ENCODE measurements at places on chromosomes 7 and 10.

- no peak for DNase-seq
Measured at GRCh38 chr7:50863053-50863452, 80.4 kb upstream of the GRB10 start.

GRCh38 chr10:132929953-132930548 lies 12.3 kb downstream of the CFAP46 start:
- no peak for DNase-seq

- DNase-seq = no peak
Measured at GRCh38 chr7:148110097-148110868, 480.3 kb upstream of the C7orf33 start.

GRCh38 chr10:120996456-120997034 lies 145.4 kb downstream of the WDR11 start:
- DNase-seq = no peak

GRCh38 chr7:26208040-26208439 lies 6.5 kb downstream of the CBX3 start:
- DNase-seq = no peak

DNA sequence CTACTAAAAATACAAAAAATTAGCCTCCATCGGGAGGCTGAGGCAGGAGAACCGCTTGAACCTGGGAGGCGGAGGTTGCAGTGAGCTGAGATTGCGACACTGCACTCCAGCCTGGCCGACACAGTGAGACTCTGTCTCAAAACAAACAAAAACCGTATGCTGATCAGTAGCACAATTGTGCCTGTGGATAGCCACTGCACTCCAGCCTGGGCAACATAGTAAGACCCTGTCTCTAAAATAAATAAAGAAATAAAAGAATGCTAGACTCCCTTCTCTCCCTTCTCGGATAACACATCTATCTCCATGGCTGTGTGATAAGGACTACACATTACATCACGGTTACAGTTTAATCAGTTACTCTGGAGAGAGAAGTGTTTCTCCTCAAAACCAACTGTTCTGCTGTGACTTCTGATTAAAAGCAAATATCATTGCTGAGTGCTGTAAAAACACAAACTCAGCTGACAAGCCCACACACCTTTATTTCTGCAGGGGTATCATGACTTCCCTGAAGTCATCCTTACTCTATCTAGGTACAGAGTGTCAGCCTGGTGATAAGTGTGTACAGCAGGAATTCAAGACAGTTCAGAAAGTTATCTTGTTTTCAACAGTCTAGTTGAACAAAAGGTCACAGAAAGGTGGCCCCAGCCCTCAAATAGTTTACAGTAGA lies 5.3 kb upstream of the ARHGAP19 start:
- no peak for DNase-seq

GRCh38 chr7:82477733-82478515 lies 34.3 kb upstream of the CACNA2D1 start:
- DNase-seq = no peak

GRCh38 chr7:152522571-152523067 lies 86.8 kb upstream of the KMT2C start:
- DNase-seq = no peak

- DNase-seq = no peak
Measured at GRCh38 chr10:48273741-48274140, 755 bp downstream of the FRMPD2 start.

- no peak for DNase-seq
Measured at GRCh38 chr10:78301481-78301880, 267.8 kb downstream of the RPS24 start.

DNA sequence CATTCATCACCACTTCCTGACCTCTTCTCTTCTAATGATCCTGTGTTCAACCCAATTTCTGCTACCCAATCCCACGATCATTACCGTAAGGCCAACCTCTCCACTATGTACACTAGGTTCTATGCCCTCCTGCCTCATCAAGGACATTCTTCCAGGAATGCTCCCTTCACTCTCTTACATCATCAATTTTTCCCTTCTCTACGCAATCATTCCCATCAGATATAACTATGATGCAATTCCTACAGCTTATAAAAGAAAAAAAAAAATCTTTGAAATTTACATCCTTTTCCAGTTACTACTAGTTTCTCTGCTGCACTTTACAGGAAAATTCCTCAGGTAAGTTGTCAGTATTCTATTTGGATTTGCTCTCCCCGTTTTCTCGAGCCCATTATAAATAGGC lies 30.8 kb upstream of the GPR22 start:
- no peak for DNase-seq

- no peak for DNase-seq
Measured at GRCh38 chr7:16021851-16022250, 335.4 kb upstream of the MEOX2 start.

- no peak for DNase-seq
Measured at GRCh38 chr7:137990251-137990941, 11.5 kb downstream of the CREB3L2 start.

DNA sequence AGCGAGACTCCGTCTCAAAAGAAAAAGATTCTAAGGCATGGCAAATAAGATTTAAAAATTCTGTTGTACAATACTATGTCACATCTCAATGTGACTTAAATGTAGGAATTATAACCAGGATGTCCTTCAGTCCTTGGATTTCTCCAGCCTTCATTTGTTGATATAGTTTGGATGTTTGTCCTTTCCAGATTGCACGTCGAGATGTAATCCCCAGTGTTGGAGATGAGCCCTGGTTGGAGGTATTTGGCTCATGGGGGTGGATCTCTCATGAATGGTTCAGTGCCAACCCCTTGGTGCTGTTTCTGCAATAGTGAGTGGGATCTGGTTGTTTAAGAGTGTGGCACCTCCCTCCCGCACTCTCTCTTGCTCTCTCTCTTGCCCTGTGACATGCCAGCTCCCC lies 12.8 kb upstream of the ACHE start:
- DNase-seq = no peak

- DNase-seq = no peak
Measured at GRCh38 chr10:124185084-124185483, 91.7 kb upstream of the CHST15 start.

- DNase-seq = no peak
Measured at GRCh38 chr7:108109221-108109908, 20.8 kb downstream of the LAMB4 start.

DNA sequence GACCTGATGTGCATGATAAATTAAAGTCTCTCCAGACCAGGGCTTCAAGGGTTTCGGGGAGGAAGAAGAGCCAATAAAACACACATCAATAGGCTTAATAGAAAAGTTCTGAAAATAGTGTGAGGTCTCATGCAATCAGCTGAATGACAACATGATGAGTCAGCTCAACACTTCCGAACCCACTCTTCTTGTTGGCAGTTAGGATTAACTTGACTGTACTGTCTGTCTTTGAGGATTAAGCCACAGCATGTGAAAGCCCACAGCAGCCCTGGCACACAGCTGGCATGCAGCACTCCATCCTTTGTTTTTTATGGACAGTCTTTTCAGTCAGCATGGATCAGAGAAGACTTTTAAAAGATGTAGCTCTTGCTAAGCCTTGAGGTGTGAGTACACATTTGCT lies 526.9 kb upstream of the VSTM2A start:
- DNase-seq = no peak

GRCh38 chr10:110074298-110074697 lies 66.5 kb downstream of the ADD3 start:
- DNase-seq = no peak

All from CD4-positive, alpha-beta T cell treated with Interleukin-2 at 100 ng/mL for 4 hours (primary cell).